ENCODE measurements at places on chromosomes 1 and 21.

- no peak for DNase-seq
These were observed 10.9 kb upstream of the COA7 start for GRCh38 chr1:52709016-52709415.

- no peak for DNase-seq
These were observed 87.0 kb upstream of the WARS2 start for GRCh38 chr1:119227456-119227855.

DNA sequence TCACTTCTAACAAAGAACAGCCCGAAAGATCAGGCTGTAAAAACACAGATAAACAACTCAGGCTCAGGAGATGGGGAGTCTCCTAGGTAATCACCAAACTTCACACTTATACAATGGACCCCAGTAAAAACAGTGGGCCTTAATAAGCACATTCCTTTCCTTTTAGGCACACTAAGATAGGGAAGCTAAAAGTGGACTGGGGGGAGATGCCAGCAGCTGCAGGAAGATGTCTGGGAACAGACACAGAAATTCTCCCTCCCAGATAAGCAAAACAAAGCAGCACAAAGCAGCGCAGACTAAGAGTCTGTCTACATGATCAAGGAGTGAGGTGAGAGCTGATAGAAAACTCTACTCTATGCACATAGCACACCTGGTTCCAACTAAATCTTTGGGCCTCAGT lies 29.0 kb upstream of the CTBS start:
- DNase-seq = no peak

GRCh38 chr1:230191079-230191804 lies 124.2 kb downstream of the GALNT2 start:
- no peak for DNase-seq

GRCh38 chr1:50735443-50735842 lies 224.6 kb downstream of the FAF1 start:
- no peak for DNase-seq

DNA sequence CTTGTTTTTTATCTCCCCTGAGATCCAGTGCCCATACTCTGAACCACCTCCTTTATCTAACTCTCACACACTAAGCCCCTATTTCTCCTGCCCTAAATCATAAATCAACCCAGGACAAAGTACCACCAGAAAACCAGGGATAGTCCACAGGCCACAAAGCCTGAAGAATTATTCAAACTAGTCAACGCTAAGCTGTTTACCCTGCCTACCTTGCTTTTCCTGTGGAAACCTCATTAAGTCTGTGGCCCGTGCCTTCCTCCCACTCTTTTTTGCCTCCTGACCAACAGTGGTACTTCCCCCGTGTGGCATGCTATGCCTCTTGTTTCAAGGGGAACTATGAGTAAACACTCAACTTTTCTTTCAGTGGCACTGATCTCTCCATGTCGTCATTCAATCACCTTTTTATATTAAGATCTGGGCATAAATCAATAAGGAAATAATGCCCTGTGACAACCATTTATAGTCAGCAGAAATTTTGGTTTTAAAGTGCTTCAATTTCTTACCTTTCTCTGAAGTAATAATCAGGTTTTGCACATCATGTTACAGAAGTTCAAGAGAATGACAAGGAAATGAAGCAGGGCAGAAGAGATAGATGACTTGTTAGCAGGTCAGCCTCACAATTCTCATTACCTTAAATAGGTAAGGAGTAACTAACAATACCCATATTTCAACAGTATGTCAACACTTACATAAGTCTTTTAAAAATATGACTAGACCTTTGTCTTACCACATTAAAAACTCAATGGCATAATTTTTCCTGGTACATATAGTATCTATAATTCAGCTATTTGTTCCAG lies 32.1 kb downstream of the EYA3 start:
- DNase-seq = no peak

DNA sequence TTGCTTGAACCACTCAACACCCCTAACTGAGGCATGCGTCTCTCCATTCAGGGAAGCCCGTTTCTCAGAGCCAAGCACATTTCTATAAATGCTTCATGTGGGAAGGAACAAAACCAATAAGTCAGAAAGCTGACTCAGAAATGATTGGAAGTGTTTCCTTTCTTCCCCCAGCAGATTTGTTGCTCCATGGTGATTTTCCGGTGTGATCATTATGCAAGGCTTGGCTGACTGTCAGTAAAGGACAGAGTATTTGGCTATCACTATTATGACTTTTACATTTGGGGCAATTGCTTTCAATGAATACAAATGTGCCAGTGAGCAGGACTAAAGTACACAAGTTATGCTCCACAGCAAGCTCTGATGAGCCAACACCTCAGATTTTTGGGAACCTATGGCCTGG lies 53.3 kb upstream of the ZC3H11B start:
- DNase-seq = no peak

DNA sequence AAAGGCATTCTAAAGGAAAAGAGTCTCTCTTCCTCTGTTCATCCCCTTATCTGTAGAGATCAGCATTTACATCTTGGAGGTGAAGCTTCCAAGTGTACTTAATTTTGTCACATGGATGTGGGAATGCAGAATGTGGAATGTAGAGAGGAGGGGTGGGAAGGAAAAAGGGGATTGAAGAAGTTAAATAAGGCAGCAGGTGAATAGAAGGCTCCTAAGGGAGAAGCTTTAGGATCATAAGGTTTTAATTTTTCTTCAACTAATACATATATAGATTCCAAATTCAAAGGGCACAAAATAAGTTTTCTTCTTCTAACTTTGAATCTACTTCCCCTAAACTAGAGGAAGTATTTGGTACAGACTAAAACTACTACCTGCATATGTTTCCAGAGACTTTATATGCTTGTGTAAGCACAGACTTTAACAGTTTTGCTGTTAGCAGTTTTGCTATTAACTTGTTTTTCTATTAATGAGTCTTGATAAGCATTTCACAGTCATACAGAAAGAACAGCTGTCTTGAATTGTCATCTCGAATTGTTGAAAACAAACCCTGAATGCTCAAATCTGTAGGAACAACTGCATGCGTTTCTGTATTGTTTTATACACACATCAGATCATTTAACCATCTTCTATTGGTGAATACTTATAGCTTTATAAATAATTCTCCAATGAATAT lies 12.7 kb downstream of the TENT5C start:
- no peak for DNase-seq

DNA sequence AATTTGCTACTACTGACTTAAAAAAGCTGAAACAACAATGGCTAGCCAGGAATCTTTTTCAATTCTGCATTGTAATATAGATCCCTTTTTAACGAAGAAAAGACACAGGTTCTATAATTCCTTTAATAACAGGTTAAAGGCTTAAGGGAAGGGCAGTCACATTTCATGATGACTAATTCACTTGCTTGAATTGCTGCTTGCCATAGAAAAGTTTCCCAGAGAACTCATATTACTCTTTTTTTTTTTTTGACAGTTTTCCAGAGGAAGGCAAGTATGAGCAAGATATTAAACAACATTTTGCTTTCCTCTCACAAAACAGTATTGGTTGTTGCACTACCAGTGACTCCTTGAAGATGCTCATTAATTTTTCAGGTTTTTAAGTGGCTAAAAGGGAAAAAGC lies 60.9 kb downstream of the IL23R start:
- no peak for DNase-seq

GRCh38 chr1:233367057-233367803 lies 39.7 kb downstream of the MAP3K21 start:
- no peak for DNase-seq

GRCh38 chr1:1039145-1039910 lies 19.4 kb downstream of the AGRN start:
- DNase-seq = no peak

GRCh38 chr1:76292418-76293184 lies 218.1 kb downstream of the ST6GALNAC3 start:
- DNase-seq = no peak

GRCh38 chr1:56967900-56968832 lies 2.4 kb upstream of the C8B start:
- DNase-seq = no peak

GRCh38 chr1:206472886-206473285 lies 2.6 kb downstream of the IKBKE start:
- no peak for DNase-seq

DNA sequence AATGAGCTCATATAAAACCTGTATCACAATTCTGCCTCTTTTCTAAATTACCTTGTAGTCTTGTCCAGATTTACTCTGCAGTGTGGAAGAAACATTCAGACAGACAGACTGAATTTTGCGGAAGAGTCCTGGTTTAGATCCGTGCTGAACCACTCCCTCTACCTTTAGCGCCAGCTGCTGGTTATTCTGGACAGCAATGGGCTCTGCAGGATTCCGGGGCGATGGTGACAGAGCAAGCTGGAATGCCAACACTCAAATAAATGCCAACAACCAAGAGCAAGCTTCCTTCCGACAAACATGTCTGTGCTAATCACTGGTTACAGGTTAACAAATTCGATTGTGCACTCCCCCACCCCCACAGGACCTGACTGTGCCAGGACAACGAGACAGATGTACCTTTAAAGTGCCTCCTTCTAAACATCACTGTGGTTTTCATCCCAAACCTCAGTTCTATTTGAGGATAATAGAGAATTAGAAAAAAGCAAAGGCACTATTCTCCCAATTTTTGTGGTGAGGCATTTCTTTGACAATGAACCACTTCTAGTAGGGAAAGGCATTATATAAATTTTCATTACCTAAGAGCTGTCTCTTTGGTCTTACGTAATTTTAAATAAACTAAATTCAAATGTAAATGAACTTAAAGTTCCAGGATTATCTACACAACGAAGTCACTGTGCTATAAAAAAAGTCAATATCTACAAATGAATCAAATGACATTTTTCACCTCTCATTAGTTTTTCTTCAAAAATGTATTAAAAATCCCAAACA lies 90.4 kb downstream of the INTS7 start:
- no peak for DNase-seq

DNA sequence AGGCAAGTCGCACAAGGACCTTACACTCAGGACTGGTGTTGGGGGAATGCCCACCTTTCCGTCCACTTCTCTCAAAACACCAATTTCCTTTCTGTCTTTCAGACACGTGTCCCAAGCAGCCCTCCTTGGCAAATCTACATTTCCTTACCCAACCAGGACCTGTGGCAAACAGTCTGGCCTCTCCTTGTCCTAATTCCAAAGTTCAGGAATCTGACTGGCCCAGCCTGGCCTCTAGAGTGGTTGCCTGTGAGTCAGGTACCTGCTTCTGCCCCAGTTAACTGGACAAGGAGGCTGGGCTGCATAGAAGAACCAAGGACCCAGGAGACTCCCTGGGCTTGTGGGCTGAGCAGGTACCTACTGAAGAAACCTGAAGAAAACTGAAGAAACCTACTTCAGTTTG lies 34.3 kb upstream of the CITED4 start:
- no peak for DNase-seq

DNA sequence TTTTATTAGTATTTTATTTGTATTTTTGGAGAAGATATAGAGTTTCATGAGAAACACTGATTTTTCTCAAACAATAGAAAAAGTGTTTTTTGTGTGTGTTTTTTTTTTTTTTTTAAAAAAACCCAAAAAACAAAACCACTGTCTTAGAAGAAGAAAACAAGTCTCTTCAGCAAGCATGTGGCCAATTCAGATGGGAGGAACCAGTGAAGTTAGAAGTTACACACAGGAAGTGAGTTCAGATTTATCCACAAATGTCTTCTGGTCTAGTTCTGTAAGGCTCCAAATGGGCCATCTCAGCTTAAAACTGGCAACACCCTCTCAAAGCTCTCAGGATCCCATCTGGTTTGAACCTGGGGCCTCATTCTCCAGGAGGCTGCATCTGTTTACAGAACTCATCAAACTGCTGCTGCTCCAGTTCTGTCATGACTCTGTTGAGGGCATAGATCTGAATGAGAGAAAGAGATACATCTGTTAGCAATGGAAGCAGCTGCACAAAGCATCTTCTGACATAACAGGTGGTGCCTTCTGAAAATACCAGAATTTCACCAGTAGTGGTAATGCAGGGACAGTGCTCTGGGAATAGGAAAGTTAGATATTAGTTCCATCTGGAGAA lies 9.8 kb upstream of the ERMAP start:
- DNase-seq = no peak

DNA sequence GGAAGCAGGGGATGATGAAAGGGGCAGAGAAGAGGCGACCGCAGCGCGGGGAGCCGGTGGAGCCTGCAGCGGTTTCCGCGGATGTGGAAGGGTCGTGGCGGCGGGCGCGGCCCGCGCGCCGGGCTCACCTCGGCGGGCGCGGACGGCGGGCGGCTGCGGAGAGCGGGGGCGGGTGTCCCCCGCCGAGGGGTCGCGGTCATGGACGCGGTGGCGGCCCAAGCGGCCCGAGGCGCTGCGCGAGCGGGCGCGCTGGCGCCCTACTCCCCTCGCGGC lies 572 bp downstream of the LPGAT1 start:
- no peak for DNase-seq

DNA sequence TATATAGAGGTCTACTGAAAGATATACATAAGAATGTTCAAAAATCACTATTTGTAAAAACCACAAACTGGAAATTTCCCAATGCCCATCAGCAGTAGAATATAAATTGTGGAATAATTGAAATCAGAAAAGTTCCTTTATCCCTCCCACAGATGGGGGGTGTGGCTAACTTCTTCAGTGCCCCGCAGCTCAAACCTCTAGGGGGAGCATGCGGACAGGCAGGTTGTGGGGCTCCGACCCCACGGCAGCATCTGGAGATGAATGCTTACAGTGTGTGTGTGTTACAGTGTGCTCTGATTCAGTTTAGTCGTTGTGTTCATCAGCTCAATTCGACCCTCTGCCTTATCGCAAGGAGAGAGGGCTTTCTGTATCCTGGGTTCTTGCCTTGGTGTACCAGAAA lies 262.1 kb upstream of the LRRC7 start:
- DNase-seq = no peak

DNA sequence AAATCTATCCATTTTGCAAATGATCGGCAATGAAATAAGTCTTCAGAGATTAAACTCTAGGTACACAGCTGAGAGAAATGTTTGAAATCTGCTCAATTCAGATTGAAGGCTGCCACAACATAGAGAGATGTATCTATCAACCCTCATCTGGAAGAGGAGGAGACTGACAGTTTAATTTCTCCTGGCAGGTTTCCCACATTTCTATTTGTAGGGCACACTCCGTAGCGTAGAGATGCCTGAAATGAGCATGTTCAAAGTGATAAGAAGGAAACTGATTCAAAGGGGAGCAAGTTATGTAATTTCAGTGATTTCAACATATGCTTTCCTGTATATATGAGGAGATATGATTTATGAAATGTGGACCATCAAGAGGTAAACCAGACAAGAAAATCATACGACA lies 44.1 kb downstream of the NIBAN1 start:
- DNase-seq = no peak

- DNase-seq = peak; percentile 89
These were observed 554.2 kb downstream of the NUF2 start for GRCh38 chr1:163875927-163876320.

DNA sequence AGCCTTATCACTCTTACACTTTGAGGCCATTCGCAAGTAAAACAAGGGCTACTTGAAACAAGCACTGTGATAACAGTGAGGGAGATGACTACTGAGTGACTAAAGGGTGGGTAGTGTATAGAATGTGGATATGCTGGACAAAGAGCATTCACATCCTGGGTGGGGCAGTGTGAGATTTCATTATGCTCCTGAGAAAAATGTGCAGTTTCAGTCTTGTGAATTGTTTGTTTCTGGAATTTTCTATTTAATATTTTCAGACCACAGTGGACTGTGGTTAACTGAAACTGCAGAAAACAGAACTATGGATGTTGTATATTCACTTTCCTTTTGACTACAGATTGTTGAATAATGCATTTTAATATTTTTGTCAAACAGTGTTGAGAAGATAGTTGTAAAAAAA lies 25.1 kb upstream of the B3GALT2 start:
- DNase-seq = peak; percentile 28

Measured in AG09309 (cell line).